ENCODE measurements at places on chromosomes 3 and 15.

DNA sequence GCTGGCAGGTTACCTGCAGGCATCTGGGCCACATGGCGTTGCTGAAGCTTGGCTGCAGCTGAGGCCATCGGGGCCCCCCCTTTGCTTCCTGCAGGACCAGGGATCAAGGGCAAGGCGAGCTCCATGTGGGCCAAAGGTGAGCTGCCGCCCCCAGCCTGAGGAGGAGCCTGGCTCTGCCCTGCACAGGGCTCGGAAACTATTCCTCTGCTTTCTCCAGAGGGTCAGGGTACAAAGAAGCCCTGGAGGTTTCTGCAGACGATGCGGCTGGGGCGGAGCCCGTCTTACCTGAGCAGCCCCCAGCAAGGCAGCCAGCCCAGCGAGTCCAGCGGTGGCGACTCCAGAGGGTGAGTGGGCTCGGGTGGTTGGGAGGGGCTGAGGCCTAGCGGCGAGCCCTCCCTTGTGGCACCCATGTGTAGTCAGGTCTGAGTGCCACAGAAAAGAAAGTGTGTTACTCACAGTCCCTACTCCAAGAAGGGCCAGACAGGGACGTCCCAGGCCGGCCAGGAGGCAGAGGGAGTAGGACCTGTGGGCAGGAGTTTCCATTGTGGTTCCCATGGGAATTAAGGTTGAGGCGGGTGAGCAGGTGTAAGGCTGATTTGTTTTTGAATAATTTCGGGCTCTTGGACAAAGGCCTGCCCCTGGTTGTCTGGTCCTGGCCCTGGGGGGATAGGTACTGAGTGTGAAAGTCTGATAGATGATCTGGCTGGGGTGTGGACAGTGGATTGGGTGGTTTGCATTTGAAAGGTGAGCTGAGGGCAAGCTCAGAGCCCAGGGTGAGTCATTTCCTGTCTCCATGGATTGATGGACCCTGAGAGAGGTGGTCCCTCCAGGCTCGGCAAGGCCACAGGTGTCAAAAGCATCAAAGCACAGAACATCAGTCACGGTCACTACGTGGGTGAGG is 25.4 kb downstream of the CFAP100 start:
- DNase-seq, result no peak

- no peak for DNase-seq
Observed at GRCh38 chr3:78148986-78149717, 1109.3 kb downstream of the ROBO2 start.

DNA sequence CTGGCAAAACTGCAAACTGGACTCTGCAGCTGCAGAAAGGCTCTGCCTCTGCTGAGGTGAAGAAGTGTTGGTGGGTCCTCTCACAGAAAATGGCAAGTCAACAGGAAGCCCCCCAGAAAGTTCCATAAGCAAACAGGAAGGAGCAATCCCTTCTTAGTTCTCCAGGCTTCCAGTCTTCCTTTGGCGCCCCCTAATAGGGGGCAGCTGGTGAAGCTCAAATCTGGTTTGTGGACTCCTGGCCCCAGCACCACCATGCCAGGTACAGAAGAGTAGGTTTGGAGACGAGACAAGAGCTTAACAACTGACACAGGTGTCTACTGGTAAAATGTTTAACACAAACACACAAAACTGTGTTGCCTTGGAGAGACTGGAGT is 35.5 kb downstream of the LEO1 start:
- DNase-seq, result no peak

GRCh38 chr15:77823736-77824135 is 191.0 kb upstream of the LINGO1 start:
- no peak for DNase-seq

- DNase-seq, result no peak
Observed at GRCh38 chr15:41256577-41257038, 25.5 kb downstream of the CHP1 start.

- peak; percentile 23 for DNase-seq
Observed at GRCh38 chr15:75153087-75153486, 48.6 kb upstream of the C15orf39 start.

DNA sequence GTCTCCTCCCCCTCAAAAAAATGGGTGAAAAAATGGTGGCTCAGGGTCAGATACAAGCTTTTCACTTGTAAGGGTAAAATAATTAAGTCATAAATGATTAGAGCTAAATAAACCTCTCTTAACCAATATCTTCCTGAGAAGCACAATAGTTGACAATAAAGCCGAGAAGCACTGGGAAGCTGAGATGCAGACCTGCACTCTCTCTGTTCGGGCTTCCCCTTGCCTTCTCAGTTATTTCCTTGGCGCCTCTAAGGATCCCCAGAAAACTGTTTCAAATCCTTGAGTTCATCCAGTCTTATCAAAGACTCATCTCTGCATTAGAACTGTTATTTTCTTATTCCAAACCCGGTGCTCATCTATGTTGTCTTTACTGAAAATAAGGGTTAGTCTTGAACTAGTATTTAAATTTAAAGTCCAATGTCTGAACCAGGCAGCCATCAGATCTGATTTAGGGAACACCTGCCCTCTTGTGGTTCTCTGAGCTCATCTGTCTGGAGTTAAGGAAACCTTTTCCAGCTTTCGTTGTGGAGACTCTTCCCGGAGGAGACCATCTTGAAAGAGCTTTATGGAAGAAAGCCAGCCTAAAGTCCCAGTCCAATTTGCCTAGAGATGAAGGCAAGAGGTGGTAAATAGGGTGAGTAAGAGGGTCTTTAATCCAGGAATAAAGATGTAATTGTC is 256.4 kb upstream of the MCTP2 start:
- DNase-seq, result no peak

- no peak for DNase-seq
Observed at GRCh38 chr15:89749054-89749453, 2.0 kb downstream of the MESP1 start.

DNA sequence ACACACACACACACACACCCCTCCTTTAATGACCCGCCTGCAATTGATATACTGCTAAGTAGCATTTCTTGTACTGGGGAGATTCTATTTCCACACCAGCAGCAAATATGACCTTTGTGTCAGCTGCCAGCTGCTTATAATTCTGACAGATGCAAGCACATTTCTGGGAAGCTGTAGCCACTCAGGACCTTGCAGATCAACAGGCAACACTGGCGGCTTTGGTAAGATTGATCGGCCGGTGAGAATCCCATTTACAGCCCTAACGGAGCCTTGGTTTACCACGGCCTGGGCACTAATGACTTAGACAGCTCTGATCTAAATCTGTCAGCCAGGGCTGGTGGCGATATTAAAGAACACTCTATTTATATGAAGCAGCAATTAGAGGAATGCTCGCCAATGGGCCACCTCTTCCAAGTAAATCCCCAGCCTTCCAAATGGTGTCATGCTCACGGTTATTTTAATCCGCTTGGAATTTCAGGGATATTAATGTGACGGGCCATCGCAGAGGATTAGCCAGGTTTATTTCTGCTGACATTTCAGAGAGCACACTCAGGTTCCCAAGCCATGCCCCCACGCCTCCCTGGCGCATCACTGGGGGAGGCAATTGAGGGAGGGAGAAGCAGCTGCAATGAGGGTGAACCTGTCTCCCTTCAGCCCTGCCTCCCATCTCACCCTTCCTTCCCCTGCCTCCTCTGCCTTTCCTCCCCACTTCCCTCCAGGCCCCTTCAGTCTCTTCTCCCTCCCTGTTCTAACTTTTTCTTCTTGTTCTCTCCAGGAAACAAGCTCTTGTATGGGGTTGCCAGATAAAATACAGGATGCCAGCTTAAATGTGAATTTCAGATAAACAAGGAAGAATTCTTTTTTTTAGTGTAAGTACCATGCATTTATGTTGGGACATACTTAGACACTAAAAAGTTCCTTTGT is 287.0 kb downstream of the TLE3 start:
- no peak for DNase-seq

DNA sequence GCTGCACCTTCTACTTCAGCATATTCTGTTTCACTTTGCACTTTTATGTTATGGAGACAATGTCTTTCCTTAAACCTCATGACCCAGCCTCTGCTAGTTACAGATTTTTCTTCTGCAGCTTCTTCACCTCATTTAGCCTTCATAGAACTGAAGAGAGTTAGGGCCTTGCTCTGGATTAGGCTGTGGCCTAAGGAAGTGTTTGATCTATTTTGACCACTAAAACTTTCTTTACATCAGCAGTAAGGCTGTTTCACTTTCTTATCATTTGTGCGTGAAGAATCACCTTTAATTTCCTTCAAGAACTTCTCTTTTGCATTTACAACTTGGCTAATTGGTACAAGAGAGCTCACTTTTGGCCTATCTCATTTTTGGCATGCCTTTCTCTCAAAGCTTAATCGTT is 40.9 kb downstream of the PHLDB2 start:
- DNase-seq, result no peak

DNA sequence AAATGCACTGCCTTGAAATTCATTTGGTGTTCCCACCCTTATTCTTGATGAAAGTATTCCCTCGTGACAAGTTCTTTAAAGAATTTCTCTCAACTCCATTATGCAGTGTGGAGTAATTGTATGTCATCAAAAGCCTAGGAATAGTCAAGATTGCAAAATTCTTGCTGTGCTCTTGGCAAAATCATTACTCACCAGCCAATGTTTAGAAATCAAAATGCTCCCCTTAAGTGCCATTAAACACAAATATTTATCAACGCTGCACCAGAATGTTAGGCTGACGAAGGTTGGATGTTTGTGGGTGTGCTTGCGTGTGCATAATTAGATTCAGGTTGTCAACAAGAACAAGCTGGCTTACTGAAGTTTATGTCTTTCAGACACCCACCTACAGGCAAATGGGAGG is 40.5 kb downstream of the SST start:
- DNase-seq, result no peak

GRCh38 chr3:76107935-76108570 is 322.7 kb upstream of the ZNF717 start:
- no peak for DNase-seq

- DNase-seq, result no peak
Observed at GRCh38 chr3:66492672-66493071, 8.2 kb downstream of the LRIG1 start.

DNA sequence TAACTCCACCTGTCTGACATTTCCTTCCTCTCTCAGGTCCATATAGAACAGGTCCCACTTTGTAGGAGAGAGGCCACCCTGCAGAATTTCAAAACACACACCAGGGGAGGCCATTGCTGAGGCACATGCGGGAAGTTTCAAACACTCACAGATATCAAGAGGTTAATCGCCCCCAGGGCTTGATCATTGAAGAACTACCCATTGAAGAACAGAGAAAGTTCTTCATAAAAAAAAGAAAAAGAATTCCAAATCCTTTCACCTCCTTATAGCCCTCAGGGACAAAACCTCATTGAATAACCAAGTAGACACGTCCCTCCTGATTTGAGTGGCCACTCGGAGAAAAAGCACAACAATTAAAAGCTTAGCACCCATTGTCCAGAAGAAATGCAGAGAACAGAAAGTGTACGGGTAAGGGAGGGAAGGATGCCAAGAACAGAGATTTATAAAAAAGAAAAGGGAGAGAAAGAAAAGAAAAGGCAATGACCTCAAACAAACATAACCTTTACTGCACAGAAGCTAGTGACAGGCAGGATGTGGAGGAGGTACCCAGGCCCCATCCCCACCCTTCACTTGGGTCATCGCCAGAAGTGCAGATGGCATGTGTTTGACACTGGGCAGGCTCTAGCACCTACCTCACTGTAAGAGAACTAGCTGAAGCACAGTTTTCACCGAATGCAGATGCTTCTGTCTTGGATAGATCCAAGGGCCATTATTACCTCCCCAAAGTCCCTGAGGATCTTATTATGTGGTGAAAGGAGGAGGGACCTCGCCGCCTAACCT is 112.3 kb upstream of the HES1 start:
- no peak for DNase-seq

DNA sequence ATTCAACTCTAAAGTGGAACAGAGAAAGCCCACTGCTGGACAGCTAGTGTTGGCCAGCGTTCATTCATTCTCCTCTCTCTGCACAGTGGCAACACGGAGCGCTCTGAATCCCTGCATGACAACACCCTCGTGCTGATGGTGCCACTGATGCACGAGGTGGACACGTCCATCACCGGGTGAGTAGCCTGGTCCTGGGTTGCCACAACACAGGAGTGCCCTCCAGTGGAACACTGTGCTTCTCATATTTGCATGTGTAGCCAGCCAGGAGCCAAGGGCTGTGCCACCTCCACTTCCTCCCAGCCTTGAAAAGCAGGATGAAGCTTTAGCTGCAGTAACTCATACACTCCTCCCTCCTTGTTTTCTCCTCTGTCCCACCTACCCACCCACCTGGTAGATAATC is 120.0 kb upstream of the CTDSPL start:
- DNase-seq, result no peak

GRCh38 chr3:29544701-29545363 is 264.0 kb downstream of the RBMS3 start:
- no peak for DNase-seq

DNA sequence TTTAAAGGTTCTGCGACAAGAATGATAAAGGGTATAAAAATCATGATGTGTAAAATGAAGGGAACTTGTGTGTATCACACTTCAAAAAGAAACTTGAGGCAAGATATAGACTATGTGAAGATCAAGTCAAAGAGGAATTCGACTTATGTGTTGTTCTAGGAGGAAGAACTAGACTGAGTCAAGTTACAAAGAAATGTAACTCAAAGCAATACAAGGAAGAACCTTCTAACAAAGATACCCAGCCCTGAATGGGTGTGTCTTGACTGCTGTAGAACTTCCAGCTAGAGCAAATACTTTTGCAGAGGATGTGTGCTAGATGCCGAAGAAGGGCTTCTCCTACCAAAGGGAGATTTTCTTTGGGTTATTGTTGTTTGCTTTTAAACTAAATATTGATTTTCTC is 2.4 kb downstream of the SLC49A4 start:
- DNase-seq, result no peak

- DNase-seq, result no peak
Observed at GRCh38 chr3:69300296-69300695, 85.6 kb downstream of the FRMD4B start.

DNA sequence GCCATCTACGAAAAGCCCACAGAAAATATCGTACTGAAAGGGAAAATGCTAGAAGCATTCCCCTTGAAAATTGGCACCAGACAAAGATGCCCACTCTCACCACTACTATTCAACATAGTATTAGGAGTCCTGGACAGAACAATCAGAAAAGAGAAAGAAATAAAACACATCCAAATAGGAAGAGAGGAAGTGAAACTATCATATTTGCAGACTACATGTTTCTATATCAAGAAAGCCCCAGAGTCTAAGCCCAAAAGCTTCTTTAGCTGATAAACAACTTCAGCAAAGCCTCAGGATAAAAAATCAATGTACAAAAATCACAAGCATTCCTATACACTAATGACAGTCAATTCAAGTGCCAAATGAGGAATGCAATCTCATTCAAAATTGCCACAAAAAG is 15.6 kb downstream of the OR5K3 start:
- DNase-seq, result no peak

DNA sequence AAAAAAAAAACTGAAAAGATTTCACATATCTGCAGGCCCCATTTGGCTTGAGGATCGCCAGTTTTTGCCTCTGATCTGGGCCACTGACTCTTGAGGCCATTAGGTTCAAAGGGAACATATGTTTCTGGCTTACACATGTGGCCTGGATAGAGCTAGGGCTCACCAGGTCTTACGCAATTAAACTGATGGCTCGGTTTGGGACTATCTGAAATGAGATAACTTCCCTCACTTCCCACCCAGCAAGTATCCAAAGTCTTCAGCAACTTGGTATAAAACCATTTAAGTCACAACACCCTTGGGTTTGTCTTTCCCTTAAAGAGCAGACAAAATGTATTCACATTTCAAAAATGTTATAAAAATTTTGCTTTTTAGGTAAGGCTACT is 36.3 kb downstream of the LRIG1 start:
- DNase-seq, result no peak

Measured in stimulated activated CD4-positive, alpha-beta T cell treated with anti-CD3 and anti-CD28 coated beads, Interleukin-12 subunit alpha, Interleukin-12 subunit beta, amount 100 ng/mL, for 48 hours (primary cell).